ENCODE measurements at places on chromosomes 1 and 21.

GRCh38 chr1:110420874-110421793 lies 13.6 kb upstream of the LAMTOR5 start:
- DNase-seq = no peak

GRCh38 chr1:54246116-54246721 lies 46.3 kb downstream of the MRPL37 start:
- no peak for DNase-seq

DNA sequence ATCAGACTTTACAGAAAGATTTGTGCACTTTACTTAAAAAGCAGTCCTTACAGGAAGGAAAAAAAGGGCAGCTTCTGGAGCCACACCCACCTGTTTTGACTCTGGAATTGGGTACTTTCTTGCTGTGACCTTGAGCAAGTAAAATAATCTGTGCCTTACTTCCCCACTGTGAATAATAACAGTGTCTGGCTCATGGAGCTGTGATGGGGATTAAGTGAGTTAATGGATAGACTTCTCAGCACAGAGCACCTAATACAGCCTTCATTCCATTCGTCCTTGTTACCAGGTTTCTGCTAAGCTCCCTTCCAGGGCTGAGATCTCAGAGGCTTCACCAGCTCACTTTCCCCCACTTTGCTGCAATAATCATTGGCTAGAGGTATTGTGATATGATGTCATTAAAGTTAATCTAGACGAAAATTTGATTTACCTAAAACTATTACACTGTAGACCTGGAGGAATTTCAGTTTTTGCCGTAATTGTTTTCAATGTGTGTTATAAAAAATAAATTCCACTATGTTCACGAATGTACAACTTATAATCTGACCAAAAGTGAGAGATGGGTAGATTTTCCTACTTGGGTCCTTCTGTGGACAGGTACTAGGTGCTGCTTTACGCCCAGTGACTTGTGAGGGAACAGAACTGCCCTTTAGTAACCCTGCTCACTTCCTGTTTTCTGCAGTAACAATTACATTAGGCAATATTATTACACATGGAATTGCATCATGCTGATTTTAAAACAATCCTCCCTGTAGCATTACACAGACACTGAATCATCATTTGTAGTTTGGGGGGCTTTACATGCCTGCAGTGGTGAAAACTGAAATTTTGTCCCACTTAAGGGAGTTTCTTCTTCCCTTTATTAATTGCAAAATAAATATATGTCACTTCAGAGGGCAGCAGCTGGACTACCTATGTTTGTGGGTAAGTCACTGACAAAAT lies 19.7 kb upstream of the ABCG1 start:
- no peak for DNase-seq

- no peak for DNase-seq
These were observed 65.4 kb downstream of the UBIAD1 start for GRCh38 chr1:11338284-11338924.

GRCh38 chr1:207366022-207366421 lies 44.5 kb downstream of the CD55 start:
- no peak for DNase-seq

DNA sequence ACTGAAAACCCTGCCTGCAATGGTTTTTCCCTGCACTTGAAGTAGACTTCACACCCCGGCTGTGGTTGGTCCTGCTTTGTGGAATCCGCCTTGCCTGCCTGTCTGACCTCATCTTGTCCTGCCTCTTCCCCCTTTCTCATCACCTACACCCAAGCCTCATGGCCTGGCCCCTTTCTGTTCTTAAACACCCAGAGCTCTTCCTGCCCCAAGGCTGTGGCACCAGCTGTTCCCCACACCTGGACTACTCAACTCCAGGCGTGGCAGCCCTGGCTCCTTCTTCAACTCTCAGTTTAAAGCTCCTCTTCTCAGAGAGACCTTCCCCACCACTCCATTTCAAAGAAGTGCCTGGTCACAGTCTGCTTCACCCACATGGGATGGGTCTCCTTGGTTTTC lies 27.0 kb downstream of the KIAA1614 start:
- DNase-seq = no peak

DNA sequence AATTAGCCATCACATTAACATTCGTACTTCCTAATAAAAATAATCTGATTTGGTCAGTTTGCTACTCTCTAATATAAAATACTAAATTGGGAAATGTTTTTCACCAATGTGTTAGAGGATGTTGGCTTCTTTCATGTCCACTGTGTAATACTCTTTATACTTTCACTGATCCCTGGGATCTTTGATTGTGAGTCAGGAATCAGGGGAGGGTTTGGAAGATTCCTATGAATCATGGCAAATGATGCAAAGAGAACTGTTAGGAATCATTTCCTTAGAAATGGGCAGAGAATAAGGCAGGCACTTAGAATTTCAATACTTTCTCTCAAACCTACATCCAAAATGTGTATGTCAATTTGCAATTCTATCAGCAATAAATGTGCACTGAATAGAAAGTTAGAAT lies 31.0 kb downstream of the KRTAP24-1 start:
- no peak for DNase-seq

DNA sequence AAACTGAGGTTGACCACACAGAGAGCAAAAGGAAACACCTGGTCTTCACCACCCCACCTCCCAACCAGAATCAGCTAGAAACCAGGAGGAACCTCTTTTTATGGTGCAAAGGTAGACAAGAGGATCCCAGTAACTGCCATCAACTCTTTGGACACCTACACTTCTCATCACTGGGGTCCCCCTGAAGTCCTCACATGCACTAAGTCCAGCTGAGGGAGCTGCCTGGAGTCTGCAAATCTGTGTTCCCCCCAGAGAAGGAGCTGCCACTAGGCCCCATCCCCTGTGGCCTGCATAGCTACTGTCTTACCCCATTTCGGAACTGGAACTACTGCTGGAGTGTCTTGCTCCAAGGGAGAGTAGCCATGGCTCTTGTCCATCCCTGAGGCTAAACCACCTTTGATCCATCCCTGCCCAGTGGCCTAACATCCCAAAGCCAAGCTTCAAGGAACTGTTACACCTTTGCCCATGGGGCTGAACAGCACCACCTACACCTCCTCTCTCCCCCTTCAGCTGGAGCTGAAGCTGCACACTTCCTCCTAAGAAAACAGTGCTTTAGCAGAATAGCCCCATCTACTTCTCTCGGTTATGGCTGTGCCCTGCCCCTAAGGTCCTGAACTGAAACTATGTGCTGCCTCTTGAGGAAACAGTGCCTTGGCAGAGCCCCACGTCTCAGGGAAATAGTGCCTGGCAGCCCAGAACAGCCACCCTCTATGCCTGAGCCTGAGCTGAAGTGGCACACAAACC lies 85.4 kb upstream of the CD53 start:
- DNase-seq = no peak

DNA sequence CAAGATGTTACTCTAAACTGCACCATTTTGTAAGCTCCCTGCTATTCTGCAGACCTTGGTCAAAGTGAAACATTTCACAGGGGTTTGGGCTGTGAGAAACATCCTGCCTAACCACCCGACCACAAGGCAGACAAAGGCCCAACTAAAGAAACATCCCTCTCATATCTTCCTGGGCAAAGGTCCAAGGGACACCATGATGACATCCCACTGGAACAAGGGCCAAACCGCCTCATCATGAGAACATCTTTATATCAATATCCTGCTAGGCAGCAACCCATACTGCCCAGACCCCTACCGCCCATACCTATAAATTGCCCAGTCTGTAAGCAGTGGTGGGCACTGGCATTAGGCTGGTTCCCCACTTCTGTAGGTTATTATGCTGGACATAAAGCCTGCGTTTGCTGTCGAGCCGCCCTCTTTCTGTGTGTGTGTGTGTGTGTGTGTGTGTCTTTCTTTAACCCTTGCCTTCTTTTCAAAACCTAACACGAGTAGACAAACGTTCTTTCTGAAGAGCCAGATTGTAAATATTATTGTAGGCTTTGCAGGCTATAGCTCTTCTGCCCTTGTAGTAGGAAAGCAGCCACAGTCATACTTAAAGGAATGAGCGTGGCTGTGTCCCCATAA lies 1.0 kb upstream of the PPIE start:
- DNase-seq = no peak

GRCh38 chr1:221117133-221117532 lies 237.9 kb downstream of the HLX start:
- no peak for DNase-seq

DNA sequence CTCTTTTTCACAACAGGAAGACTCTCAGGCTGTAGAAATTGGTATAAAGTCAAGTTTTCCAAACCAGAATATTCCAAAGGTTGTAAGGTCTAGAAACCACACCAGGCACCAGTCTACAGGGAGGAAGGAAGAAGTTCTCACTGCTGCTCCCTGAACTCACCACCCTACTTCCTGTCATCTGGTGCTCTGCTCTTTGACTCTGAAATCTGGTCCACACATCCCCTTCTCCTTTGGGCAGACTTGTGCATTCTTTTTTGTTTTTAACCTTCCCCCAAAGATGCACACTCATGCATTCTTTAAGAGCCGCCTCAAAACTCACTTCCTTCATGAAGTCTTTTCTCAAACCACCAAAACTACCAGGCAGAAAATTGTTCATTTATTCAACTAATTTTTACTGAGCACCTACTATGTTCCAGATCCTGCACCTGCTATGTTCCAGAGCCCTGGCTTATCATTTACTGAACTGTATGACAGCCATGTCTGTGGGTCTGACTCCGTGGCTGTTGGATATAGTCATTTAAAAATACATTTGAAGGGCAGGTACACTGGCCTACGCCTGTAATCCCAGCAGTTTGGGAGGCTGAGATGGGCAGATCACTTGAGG lies 30.1 kb upstream of the EPS15 start:
- no peak for DNase-seq
